Stimulated activated CD8-positive, alpha-beta memory T cell treated with anti-CD3 and anti-CD28 coated beads, Interleukin-15, amount 100 ng/mL, for 48 hours (primary cell): ENCODE measurements at places on chromosomes 12 and 14.

DNA sequence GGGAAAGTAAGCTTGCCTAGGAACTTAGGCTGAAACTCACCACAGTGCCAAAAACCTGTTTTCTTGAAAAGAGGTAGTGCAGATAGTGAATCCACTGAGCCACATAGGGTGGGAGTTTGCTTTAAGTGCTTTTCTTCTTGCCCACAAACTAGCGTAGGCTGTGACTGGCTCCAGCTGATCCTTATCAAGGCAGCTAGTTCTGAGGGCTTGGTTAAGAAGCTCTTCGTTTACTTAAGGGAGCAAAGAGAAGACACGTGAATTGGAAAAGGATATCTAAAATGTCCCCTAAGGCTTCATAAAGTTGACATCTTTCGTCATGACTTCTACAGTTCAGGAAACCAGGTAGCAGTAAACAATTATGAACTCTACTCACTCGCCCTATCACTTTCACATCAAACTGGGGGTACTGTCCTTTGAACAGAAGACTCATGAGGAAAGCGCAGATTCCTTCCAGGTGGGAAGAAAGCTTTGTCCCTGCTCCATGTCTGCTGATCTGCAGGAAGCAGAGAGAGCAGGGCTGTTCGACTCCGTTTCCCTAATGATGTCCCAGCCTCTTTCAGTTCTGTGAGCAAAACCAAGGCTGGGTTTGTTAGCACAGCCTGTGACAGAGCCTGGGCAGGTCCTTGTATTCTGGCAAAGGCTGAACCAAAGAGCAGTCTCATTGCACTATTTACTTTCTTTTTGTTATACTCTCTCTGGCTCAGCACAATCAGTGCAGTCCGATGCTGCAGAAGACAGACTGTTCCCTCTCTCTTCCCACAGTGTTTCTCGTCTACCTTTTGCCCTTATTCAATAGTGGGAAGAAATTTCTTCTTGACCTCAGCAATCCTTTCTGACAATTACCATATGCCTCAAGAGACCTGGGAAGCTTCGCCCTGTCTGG lies 93.5 kb upstream of the ETV6 start:
- DNase-seq: no peak

DNA sequence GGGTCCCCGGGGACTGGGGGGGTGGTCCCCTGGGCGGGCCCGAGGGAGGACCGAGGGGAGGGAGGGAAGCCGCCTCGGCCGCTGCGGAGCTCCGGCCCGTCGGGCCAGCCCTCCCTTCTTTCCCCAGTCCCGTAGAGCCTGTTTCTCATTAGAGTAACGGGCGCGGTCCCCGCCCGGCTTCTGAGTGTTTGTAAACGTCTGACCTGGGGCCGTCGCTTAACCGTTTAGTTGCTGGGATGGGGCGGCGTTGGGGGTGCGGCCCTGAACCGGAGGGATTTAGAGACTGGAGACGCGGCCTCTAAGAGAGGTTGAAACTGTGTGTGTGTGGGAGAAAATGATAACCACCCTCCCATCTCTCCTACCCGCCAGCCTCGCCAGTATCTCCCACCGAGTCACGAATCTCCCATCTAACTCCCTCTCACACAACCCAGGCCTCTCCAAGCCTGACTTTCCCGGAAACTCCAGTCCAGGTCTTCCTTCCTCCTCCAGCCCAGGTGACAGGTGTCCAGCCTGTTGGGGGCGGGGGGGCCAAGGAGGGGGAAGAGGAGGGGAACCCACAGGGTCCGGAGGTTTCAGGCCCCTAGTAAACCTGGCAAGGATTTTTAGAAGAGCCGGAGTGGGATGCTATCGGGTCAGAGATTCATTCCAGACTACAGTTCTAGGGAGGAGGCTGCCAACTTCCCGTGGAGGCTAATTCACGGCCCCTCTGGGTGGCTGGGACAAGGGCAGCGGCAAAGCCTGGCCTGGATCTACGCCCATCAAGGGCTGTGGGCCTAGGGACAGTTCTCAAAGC lies 1.1 kb upstream of the NFATC4 start:
- peak; percentile 5 for DNase-seq

- no peak for DNase-seq
These were observed 8.2 kb downstream of the SERPINA4 start for GRCh38 chr14:94569381-94570001.

GRCh38 chr14:49955024-49955423 lies 62.1 kb downstream of the ARF6 start:
- DNase-seq: no peak

DNA sequence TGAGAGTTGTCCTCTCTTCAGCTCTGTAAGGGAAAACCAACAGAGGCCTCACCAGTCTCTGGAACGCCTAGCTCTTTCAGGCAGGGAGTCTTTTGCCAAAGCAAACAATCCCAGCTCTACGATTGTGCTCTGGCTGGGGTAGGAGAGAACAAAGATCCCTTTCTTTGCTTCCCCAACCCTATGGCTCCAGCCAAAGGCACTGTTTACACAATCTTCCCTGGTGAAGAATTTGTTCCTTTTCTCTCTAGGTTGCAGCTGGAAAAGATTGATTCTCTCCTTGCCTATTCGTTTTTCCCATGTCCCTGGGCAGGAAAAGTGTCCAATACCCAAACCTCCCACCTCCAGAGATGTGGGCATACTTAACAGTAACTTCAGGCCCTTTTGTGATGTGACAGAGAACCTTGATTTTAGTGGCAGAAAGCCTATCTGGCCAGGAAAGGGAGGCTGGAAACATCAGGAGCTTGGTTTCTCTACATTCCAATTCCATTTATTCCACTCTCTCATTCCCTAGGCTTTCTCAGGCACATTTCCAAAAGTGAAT lies 16.8 kb downstream of the ATP5MC2 start:
- DNase-seq: no peak

- DNase-seq: no peak
These were observed 85.6 kb downstream of the DICER1 start for GRCh38 chr14:95071649-95072280.

DNA sequence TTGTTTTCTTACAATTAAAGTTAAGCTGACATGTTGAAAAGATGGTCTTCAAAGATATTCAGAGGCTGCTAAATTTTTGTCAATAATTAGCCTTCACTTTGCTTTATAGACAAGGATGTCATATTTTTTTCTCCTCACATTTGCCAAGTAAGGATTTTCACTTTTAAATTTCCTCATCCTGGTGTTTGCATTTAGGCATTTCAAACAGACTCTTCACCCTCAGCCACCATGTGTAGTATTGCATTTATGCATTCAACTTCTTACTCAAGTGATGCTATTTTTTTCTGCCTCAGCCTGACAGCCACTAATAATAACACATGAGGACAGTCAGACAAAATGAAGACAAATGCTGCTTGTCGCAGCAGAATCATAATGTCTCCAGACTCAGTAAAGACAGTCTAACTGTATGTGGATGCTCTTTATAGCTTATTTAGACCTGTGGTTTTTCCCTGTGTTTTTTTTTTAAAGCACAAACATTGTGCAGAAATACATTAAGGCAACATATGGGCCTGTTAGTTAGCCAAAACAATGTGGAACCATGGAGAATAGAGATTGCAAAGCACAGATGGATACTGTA lies 481.5 kb downstream of the NPAS3 start:
- no peak for DNase-seq

GRCh38 chr12:47549258-47549657 lies 156.6 kb downstream of the RPAP3 start:
- no peak for DNase-seq

DNA sequence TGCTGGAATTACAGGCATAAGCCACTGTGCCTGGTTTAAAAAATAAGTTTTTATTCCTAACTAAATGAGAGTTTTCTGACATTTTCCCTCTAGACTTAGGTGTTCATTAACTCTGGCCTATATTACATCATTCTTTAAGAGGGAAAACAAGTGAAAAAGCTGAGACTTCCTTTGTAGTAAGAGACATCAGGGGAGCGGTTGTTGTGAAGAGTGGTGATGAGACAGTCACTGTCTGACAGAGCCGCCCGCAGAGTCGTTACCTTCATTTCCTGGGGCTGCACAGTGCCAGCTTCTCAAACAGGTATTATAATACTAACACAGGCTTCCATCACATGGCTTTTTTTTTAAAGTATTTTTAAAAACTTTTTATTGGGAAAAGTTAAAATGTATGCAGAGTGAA lies 19.7 kb upstream of the TDRD9 start:
- no peak for DNase-seq

DNA sequence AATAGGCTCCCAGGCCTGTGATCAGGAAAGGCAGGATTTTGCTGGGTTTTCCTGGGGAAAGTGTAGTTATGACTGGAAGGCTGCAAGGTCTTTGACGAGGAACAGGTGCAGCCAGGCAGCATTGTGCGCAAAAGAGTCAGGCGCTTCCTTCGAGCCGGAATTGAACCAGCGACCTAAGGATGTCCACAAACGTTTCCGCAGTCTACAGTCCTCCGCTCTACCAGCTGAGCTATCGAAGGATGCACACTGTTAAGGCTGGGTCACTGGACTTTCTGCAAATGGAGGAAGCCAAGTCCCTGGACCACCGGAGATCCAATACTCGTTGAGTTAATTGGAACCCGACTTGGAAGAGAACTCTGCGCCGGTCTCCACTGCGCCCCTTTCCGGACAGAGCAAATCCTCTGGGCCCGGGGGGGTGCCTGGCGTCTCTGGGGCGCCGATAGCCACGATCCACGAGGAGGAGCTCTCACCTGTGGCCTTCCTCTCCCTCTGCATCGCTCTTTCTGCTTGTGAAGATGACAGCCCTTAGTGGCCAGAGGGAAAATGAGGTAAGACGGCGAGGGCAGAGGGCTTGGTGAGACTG lies 18.4 kb upstream of the OR6S1 start:
- DNase-seq: no peak

DNA sequence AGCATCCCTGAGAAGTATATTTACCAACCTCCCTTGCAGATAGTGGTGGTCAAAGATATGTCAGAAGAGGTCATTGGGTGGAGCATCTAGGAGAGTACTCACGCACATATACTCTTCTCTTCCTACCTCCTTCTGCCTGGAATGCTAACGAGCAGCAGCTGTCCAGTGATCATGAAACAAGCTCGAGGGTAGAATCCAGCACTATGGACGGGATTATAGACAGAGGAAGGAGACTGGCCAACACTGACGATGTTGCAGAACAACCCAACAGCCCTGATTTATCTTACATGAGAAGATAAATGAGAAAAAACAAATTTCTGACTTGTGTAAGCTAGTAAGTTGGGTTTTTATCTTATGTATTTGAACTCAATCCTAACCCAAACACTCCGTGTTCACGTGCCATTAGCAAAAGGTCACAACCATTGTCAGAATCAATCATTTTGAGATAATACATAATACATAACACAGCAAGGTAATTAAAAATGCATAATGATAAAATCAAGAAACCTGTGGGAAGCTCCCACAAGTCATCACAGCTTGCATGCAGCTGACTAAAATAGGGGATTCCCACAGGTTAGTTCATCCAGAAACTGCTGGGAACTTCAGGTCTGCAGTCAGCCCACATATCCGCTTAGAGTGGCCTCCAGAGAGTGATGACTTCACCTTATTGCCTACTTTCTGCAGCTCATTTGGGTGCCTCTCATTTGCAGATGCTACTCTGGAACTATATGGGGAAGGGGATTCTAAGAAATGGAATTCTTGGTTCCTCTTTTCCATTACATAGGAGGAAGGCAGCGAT lies 36.3 kb upstream of the STK38L start:
- peak; percentile 33 for DNase-seq

- DNase-seq: no peak
These were observed 97.8 kb downstream of the DACT1 start for GRCh38 chr14:58735596-58735995.

DNA sequence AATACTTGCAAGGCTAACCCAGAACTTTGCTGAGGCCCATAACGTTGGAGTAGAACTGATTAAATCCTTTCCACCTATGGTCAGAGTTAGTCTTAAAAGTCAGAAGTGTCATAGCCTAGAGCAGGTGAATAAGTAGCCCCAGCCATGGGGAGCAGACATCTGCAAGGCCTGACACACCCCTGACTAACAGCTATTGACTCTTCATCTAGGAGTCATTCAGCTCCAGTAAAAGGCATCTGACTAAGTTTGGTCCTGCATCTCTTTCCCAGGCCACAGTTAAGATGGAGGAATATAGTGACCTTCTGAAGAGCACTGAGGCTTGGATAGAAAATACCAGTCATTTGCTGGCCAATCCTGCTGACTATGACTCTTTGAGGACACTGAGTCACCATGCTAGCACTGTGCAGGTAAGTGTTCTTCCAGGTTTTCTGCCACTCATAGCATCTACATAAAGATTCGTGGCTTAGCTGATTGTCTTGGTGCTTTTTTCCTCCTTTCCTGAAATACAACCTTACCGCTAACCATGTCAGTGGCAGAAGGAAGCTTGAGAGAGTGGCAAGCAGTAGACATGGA lies 212.9 kb downstream of the ESR2 start:
- no peak for DNase-seq

DNA sequence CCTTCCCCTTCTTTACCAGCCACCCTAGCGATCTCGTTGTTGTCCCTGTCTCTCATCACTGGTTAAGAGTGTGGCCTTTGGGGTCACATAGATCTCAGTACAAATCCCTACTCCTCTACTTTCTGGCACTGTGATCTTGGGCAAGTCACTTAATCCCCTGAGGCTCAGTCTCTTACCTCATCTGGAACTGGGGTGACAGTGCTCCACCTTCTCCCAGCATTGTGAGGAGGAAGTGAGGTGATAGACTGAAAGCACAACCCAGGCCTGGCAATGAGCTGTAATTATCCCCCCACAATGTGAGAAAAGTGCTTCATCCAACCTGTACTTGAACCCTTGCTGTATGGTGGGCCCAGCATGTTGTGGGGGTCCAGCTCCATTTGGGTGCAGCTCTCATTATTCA lies 48.0 kb downstream of the IRAK3 start:
- DNase-seq: no peak

- no peak for DNase-seq
These were observed 279.6 kb downstream of the NUAK1 start for GRCh38 chr12:105858981-105859710.

DNA sequence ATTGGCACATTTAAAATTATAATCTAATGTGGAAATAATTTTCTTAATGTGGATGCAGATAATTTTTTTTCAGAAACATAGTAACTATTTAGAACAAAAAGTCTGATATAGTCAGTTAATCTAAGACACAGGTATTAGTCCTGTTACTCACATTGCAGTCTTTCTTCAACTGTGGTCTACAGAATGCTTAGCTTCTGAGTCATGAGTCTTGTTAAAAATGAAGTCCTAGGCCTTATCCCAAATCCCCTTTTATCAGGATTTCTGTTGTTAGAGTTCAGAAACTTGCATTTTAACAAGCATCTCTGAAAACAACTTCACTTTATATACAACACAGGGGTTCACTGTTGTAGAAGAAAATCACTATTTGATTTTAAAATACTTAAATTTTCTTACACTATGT lies 112.2 kb downstream of the SLC16A7 start:
- no peak for DNase-seq

DNA sequence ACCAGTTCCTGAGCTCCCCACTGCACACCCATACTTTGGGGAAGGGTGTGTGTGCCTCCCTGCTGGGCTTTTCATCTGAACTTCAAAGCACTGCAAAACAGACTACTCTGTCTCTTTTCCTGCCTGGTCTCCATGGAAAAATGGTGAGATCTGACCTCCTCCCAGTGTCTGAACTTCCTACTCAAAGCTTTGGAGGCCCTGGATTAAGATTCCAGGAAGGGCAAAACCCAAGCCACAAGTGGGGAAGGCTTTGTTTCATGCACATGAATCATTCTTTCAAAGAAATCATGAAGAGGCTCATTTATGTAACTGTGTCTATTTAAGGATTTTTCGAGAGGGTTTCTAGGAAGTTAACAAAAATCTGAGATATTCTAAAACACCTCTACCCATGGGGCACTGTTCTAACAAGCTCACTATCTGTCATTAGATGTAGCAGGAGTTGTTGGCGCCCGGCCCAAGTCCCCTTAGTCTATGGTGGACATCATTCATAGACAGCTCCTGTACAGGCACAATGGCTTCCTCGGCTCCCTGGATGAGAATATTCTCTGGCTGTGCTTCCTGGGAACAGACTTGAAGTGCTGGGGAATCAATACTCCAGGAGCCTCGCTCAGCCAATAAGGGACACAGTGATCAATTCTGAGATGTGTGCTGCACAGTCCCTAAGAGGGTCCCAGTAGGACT lies 224.0 kb downstream of the KTN1 start:
- DNase-seq: no peak
